SK-N-SH (cell line): ENCODE measurements at places on chromosomes 6 and 20. TPM values are rescaled to one million over a fixed set of nuclear protein-coding genes. Genes with fewer than 3 reads are reported as not detected.

- no peak for DNase-seq
- peaks cover 10% of the 10 kb centered on the region for H3K4me1 ChIP-seq
- peak overlapping the region; percentile 62; the same call in 1 of the 2 replicates for H3K27ac ChIP-seq
- no peaks in the 10 kb centered on the region for H3K36me3 ChIP-seq
- H3K4me3 ChIP-seq = peak overlapping the region; percentile 90
- H3K27me3 ChIP-seq = no peaks in the 10 kb centered on the region
These were observed 670 bp upstream of the PARD6B start for GRCh38 chr20:50730765-50731054.

DNA sequence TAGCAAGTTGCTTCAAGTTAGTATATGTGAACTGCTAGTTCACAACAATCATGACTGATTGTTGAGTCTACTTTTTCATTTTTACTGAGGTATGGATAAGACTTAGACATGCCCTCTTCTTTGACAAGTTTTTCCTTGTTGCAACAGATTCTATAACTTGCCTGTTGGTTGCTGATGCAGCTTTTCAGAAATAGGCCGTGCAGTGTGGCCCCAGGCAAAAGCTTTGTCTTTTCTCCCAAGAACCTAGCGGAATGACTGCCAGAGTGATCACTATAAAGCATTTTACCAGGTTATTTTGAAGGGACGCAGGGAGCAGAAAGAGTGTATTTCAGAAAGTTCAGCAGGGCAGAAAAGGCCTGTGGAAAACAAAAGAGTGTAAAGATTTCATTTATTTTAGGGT is 16.0 kb downstream of the HECA start:
- DNase-seq = no peak
- no peaks in the 10 kb centered on the region for H3K27me3 ChIP-seq
- H3K4me3 ChIP-seq = no peak overlapping the region
- no peaks in the 10 kb centered on the region for H3K36me3 ChIP-seq
- H3K4me1 ChIP-seq = no peaks in the 10 kb centered on the region; the same call in 1 of the 2 replicates
- no peak overlapping the region for H3K27ac ChIP-seq

DNA sequence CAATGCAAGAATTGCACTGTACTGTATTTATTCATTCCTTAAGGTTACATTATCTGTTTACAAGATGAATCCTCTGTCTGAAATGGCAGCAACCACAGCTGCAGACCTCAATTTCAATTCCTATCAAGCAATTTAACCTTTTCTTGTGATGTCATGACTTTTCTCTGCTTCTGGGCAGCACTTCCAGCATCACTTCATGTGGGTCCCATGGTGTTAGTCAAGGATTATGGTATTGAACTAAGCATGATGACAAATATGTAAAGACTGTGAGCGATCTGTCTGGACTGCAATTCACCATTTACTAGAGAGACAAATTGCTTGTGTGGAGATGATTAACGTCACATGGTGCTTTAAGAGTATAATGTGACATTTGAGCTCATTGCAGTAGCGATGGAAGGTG is 90.5 kb upstream of the CCN2 start:
- H3K4me3 ChIP-seq = no peak overlapping the region
- H3K36me3 ChIP-seq = no peaks in the 10 kb centered on the region
- no peaks in the 10 kb centered on the region for H3K27me3 ChIP-seq

DNA sequence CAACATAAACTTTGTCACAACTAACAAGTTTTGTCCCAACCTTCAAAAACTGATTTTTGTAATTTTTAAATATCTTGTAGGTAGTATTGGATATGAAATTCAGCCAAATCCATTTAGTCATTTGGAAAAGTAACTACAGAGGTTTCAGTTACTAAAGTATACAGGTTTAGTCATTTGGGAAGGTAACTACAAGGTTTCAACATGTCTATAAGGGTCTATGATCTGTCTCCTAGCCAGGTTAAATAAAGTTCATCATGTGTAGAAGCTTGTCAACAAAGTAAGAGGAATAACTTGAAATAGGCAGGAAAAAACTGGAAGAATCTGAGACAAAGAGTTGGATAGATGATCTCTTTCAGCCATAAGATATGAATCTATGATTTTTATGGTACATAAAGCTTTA is 229.8 kb downstream of the COL12A1 start:
- H3K36me3 ChIP-seq = no peaks in the 10 kb centered on the region
- DNase-seq = no peak
- H3K27ac ChIP-seq = no peak overlapping the region
- H3K4me1 ChIP-seq = no peaks in the 10 kb centered on the region
- H3K4me3 ChIP-seq = no peak overlapping the region

DNA sequence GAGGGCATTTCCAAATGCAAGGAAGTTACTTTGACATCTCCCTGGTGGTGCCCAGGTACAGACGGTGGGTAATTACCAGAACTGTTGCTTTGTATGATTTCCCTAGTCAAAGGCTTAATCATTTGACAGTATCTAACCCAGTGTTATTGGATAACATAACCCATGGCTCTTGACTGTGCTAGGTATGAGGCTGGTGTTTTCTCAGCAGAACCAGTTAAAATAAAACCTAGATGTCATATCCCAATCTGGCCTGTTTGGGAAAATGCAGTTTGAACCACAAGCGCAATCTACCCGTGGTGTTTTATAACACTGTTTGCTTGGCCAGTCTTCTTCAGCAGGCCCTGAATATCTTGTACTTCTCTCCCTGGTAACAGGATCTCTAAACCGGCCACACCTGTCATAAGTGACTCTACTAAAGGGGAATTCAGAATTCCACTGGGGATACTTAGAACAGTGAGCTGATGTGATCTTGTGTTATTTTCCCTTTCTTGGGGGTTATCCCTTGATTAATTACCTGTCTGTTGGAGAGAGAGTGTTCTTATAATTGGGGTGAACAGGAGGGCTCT is 32.8 kb downstream of the PPP1R14C start:
- H3K36me3 ChIP-seq = no peaks in the 10 kb centered on the region
- no peak overlapping the region for H3K27ac ChIP-seq
- H3K27me3 ChIP-seq = peaks cover 11% of the 10 kb centered on the region; the same call in 1 of the 2 replicates
- no peak overlapping the region for H3K4me3 ChIP-seq
- no peaks in the 10 kb centered on the region for H3K4me1 ChIP-seq
- no peak for DNase-seq

GRCh38 chr6:38282911-38283310 is 356.8 kb downstream of the BTBD9 start:
- no peak for DNase-seq
- H3K27me3 ChIP-seq = no peaks in the 10 kb centered on the region
- H3K27ac ChIP-seq = no peak overlapping the region
- no peaks in the 10 kb centered on the region for H3K36me3 ChIP-seq
- peaks cover 17% of the 10 kb centered on the region for H3K4me1 ChIP-seq

- H3K36me3 ChIP-seq = no peaks in the 10 kb centered on the region
- DNase-seq = peak; percentile 47
- H3K4me3 ChIP-seq = peak overlapping the region; percentile 51; the same call in 1 of the 2 replicates
- no peaks in the 10 kb centered on the region for H3K27me3 ChIP-seq
- no peak overlapping the region for H3K27ac ChIP-seq
These were observed 73.3 kb downstream of the OTOR start for GRCh38 chr20:16821211-16822089.

PEX3 gene
- polyA plus RNA-seq = 14.1 and 14.5 TPM in 2 replicates
